Daoy (cell line): ENCODE measurements at places on chromosomes 12 and 14. TPM values are rescaled to one million over a fixed set of nuclear protein-coding genes. Genes with fewer than 3 reads are reported as not detected.

DNA sequence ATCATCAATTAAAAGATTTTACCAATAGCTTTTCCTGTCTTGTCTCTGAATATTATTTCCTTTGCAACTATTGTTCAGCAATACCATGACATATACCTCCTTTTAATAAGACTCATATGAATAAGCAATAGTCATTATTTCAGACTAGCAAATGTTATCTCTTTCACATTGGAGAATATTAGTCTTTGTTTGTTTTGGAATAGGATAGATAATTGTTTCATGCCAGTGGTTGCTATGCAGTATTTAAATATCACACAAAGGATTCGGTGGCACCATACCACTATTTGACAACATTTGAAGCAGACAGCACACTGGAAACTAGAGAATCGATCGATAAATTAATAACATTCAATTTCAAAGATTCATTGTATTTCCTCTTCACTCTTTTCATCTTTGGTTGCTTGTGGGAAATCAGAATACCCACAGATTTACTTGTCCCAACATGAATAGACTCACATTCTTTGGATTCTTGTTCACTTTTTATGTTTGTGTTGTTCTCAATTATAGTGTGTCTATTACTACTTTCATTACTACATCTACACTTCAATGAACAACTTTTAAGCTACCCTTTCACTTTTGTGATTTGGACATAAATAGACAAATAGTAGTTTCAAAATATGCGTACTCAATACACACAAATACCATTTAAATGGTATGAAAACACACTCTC lies 42.7 kb upstream of the TBPL2 start:
- no peak for DNase-seq

DNA sequence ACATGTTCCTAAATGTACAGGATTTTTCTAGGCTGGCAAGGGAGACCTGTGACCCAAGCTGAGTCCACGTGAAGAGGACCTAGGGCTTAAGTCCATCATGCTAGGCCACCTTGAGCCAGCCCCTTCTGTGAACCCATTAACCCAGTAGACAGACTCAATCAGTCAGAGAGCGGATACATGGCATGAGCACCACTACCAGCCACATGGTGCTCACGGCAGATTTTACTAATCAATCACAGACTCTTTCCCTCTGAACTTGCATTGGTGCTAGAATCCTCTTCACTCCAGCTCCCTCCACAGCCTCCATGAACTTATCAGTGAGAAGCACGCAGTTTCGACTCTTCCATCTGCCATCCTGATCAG lies 9.0 kb downstream of the PHETA1 start:
- DNase-seq, result no peak

GRCh38 chr12:79778802-79779448 lies 88.2 kb upstream of the PAWR start:
- no peak for DNase-seq

Gene LRRC10
- not detected in 2 replicates for total RNA-seq

- peak; percentile 80 for DNase-seq
Observed at GRCh38 chr12:124625867-124626675, 58.7 kb upstream of the NCOR2 start.

DNA sequence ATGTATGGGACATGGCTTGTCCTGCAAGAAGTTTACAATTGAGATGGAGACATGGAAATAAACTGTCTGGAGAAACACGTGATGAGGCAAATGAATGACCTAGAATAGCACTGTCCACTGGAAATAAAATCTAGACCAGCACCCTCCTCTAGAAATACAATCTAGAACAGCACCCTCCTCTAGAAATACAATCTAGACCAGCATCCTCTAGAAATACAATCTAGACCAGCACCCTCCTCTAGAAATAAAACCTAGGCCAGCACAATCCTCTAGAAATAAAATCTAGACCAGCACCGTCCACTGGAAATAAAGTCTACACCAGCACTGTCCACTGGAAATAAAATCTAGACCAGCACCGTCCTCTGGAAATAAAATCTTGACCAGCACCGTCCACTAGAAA lies 69.2 kb upstream of the RFLNA start:
- DNase-seq, result no peak

Gene YBX3
- total RNA-seq, result 25.3 and 27.6 TPM in 2 replicates

DNA sequence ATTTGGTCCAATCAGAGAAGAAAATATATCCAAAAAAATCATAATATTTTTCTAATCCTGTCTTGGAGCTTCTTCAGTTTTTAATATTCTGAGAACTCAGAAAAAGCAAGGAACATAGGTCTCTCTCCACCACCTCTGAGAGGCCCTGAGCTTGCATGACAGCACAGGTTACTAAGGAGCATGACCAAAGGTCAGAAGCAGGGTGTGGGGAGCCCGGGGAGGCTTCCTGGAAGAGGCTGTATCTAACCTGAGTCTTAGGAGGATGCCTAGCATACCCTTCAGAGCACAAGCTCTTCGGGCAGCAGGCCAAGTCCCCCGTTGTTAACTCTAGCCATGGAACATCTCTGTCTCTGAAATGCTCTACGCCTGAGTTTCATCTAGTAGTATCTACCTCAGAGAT lies 15.7 kb upstream of the STON2 start:
- DNase-seq, result no peak

Gene SLCO1A2
- total RNA-seq, result not detected in 2 replicates

DNA sequence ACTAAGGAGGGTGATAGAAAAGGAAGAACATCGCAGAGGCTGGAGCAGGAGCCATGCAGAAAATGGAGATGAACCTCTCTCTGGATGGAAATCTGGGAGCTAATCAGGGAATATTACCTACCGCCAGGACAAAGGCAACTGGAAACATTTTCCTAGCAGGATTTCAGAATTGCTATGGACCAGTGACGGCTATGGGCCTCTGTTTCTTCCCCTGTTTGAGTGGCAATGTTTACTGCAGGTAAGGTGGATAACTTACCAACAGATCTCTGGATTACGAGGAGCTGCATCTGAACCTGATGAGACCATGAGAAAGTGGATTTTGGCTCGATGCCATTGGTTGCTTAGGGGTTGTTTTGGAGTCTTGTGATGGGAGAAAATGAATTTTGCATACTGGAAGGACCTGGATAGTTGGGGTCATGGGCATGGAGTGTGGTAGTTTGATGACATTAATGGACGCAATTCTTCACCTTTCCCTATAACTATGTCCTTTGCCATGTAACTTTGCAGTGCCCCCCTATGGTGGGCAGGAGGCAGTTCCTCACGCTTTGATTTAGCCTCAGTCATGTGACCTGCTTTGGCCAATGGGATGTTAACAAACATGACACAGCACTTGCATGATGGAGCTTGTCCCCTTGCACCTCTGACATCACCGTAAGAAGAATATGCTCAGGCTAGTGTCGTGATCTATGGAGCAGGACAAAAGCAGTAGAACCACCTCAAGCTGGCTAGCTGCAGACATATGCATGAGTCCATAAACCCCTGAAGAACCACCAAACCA lies 51.1 kb downstream of the CALM1 start:
- no peak for DNase-seq

- no peak for DNase-seq
Observed at GRCh38 chr12:69324797-69325466, 23.2 kb upstream of the LYZ start.

Gene MUCL1
- not detected in 2 replicates for total RNA-seq

- DNase-seq, result peak; percentile 73
Observed at GRCh38 chr14:103103461-103104388, 9.2 kb downstream of the EXOC3L4 start.

DNA sequence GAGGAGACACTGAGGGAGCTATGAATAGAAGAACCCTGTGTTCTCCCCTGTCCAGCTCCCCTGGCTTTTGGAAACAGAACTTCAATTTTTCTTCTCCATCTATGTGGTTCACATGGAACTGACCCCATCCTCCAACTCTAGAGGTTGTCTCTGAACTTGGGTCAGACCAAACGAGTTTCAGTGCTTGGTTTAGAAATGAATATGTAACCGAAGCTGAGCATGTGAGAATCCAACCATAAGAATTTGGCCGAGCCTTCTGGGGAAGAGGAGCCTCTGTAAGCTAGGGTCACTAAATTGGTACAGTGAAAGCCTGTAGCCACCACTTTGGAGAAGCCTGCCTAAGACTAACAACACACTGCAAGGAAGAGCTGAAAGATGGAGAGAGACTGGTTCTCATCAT lies 464.4 kb downstream of the ZFP36L1 start:
- no peak for DNase-seq

Gene GALNT8
- 3.0 and 6.8 TPM in 2 replicates for total RNA-seq

DNA sequence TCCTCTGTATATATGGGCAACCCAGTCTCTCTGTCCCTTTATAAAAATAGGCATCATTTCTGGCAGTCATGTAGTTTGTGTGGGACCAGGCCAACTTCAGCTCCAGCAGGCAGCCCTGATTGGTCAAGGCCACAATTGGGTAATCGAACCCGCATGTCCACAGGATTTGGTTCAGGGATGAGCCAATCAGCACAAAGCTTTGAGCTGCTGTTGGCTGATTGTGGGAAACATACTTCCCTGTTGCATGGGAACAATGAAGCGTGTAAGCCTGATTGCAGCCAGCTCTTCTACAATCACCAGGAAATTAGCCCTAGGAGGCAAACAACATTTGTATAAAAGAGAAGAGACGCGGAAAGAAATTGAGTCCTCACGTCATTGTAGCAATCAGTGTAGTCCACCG lies 328.6 kb downstream of the PCNX1 start:
- DNase-seq, result no peak
